ENCODE measurements at places on chromosomes 2 and 18.

GRCh38 chr2:114082731-114083433 lies 193.0 kb downstream of the ACTR3 start:
- DNase-seq = no peak

DNA sequence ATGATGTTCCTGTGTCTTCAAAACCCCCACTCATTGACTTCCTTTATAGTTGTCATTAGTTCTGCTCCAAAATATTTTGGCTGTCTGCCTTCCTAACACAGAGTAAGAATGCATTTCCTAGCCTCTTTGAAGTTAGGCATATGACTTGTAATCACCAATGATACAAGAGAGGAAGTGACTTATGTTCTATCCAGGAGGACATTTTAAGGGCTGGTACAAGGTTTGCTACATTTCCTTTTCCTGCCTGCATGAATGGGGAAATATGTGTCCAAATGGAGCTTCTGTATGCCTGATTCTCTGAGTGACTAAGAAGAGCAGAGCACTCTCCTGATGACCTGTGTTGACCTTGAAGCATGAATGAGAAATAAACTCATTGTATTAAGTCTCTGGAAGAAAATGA lies 115.1 kb downstream of the PLCL1 start:
- DNase-seq = no peak

GRCh38 chr2:12407160-12407559 lies 309.6 kb upstream of the TRIB2 start:
- no peak for DNase-seq

- no peak for DNase-seq
Observed at GRCh38 chr18:4720518-4720917, 265.4 kb upstream of the DLGAP1 start.

DNA sequence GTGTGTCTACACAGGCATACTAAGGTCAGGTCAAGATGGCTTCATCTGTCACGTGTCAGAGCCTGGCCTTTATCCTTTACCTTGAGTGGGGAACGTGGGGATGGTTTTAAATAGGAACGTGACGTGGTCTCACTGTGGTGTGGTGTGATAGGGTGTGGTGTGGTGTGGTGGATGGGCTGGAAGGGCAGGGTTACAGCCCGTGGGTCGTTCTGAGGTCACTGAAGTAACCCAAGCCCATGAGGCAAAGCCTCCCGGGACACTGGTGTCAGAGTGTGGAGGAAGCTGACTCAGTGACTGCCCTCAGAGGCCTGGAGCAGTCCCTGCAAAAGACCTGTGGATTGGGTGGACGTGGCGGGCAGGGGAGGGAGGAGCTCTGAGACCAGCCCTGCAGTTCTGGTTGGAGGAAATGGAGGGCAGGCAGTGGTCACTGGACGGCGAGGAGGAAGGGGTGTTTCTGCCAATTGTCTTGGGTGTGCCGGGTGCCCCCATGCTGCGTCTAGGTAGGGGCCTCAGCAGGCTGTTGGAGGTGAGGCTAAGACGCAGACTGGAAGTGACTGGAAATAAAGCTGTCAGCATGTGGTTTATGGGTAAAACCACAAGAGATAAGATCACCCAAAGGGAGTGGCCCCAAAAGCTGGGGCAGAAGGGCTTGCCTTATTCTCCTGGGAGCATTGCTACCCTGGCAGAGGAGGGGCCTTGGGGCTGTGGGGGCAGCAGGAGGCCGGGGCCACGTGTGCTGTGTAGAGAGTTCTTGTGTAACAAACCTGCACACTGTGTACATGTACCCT lies 84.8 kb downstream of the SH3RF3 start:
- peak; percentile 53 for DNase-seq

DNA sequence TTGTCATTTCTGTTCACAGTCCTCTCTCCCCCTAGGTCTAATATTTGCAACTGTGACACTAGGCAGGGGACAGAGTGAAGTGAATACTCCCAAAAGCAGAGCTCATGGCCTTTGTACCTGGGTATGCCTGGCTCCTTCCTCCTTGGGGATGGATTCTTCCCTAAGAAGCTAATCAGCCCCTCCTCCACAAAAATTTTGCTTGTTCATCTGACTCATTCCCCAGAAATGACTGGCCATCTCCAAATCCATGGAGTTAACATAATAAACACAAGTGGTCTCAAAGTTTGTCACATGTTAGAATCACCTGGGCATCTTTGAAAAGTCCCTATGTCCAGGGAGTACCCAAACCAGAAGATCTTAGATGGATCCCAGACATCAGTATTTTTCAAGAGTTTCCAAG lies 65.3 kb downstream of the SUCLG1 start:
- no peak for DNase-seq

GRCh38 chr2:37802899-37803379 lies 122.1 kb upstream of the RMDN2 start:
- DNase-seq = peak; percentile 65

DNA sequence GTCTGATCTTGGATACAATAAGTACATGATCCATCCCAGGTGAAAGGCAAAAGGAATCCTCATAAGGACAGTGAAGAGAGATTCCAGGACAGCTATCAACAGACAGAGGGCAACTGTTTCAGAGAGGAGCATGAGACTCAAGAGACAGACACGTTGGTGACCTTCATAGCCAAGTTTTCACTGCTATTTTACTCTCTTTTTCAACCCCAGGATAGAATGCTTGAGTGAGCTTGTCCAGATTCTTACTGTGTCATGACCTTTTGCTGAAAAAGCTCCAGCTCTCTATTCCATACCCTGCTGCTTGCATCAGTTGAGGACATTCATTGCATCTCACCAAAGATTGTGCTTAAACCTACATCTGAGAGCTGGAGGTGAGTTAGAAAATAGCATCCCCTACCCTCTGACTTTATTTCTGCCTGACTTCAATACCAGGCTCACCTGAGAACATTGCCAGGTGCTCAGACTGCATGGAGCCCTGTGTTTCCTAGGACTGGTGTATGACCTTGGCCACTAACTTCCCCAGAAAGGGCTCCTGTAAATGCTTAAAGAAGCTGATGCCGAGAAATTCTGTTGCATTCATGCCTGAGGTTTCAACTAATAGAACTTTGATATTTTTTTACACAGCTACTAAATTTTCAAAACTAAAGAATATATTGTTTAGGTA lies 70.4 kb upstream of the TMEM17 start:
- DNase-seq = no peak

DNA sequence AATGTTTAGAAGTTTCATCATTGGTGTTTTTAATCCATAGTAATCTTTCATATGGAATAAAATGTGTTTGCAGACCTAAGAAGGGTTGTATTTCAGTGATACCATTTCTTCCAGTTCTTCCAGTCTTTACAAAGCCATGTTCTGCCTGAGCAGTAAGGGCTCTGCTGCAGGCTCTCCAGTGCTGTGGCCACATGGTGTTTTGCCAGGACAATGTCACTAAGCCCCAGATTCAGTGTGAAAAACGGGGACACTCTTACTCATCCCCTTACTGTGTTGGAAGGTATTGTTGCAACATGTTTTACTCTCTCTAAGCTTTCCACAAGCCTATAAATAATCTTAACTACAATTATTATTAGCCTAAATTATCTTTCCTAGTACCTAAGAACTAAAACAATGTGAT lies 481.4 kb upstream of the CDH7 start:
- no peak for DNase-seq

- DNase-seq = peak; percentile 37
Observed at GRCh38 chr2:71379086-71379485, 47.5 kb downstream of the ZNF638 start.

- DNase-seq = peak; percentile 4
Observed at GRCh38 chr2:215002500-215002899, 135.9 kb downstream of the ABCA12 start.

DNA sequence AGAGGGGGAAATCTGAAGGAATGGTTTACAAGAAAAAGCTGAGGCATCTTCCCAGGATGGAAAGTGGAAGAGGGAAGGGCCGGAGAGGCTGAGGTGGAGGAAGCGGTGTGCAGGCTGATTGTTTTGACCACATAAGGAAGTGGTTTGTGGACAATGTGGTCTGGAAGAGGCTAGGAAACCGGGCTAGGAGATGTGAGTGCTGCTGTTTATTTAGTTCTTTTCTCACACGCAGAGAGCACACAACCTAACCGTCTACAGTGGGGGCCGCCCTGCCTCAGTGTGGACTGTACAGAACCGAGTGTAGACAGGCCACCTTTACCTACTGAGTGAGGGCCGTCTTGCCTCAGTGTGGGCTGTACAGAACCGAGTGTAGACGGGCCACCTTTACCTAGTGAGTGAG lies 251.7 kb upstream of the PXDN start:
- peak; percentile 16 for DNase-seq

GRCh38 chr2:180006231-180006630 lies 866 bp downstream of the CWC22 start:
- DNase-seq = no peak

GRCh38 chr18:68764016-68764415 lies 33.9 kb upstream of the CCDC102B start:
- no peak for DNase-seq

DNA sequence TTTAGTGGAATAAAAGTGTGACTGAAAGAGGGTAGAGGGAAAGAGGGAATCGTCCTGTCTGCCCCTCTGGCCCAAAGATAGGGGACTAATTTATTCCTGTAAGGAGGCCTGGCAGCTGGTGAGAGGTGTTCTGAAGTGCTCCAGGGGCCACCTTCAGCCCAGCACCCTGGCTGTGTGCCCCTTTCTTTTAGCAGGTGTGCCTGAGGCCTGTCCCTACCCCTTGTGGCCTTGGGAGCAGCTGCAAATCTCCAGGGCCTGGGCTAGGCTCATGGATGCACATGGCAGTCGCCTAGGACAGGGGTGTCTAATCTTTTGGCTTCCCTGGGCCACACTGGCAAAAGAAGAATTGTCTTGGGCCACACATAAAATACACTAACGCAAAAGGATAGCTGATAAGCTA lies 37.3 kb downstream of the FHOD3 start:
- no peak for DNase-seq

DNA sequence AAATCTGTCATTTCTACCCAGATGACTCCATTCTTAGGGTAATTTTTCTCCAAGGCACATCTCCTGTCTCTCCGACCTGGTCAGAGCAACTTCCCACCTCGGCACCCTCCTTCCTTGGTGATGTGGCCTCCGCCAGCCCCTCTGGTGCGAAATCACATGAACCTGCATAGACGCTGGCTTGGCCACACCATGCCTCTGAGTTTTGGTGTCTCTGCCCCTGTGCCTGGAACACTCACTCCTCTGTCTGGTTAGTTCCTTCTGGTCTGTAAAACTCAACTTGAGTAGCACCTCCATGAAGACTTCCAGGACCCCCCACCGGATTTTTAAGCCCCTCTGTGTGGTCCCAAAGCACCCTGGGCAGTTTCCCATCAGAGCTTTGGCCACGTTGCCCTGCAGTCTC lies 83.2 kb upstream of the OTOS start:
- DNase-seq = no peak

DNA sequence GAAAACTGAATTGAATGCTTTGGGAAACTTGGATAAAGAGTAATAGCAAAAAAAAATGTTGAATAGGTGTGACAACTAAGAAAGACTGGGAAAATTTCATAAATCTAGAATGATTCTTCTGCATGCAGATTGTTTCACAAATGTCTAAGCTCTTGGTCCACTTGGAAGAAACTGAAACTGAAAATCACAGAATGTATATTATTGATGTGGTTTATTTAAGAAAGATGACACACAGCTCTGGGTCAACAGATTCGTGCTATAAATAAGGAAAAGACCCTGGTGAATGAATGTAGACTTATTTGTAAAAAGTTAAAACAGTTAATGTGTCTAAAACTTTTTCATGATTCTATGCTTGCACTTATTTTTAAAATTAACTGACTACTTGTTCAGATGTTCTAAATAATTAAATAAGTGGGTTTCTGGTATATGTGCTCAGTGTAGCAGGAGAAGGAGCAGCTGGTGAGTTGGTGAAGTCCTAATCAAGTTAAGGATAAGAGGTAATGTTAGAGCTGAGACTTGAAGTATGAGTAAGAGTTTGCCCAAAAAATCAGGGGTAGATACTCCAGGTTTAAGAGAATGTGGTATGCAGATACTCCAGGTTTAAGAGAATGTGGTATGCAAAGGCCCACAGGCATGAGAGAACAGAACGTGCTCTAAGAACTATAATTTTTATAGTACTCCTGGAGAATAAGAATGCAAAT lies 24.5 kb downstream of the UGP2 start:
- DNase-seq = no peak

DNA sequence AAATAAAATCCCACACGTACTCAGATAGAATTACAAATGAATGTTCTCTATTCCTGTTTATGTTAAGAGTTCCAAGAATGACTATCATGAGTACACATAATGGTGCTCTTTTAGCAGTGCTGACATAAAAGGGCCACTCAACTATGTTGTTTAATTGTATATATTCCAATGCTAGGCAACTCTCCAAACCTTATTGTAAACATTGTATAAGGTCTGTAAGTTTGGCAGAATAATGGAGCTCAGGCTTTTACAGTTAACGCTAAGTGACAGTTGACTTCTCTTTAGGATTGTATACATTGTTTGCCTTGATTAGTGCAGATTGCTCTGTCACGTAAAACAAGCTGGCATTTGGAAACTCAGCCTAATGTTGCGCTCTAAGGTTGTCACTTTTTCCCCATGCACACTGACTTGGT lies 20.8 kb downstream of the RBMS1 start:
- DNase-seq = no peak

DNA sequence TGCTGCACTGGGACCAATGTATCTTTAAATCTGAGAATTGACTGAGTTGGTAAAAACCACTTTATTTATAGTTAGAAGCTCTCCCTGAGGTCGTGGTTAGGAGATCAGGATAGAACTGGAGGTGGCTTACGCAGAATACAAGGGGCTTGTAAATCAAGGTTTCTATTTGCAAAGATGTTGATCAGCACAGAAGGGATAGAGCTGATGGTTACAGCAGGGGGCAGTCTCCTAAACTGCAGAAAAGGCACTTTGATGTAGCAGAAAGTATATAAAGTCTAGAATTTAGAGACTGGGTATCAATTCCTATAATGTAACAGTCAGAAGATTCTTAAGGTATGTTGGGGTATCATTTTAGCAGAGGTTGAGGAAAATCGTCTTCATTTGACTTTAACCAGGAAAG lies 25.2 kb upstream of the ACVR1 start:
- DNase-seq = no peak

DNA sequence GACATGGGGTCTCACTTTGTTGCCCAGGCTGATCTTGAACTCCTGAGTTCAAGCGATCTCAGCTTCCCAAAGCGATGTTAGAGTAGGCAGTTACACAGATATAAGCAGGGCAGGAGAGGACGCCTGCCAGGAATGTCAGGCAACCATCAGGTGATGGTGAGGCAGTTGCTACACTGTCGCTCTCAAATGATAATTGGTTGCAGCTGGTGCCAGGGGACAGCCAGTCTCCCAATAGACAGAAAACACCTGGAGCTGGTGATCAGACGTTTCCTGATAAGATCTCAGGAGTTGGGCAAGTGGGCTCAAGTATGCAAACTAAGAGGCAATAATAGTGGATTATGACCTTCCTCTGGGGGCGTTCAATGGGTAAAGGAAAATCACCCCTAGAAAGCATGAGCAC lies 163.1 kb upstream of the RGPD4 start:
- no peak for DNase-seq

GRCh38 chr2:228401065-228401912 lies 219.8 kb upstream of the SPHKAP start:
- DNase-seq = no peak

GRCh38 chr2:73827660-73828388 lies 937 bp upstream of the STAMBP start:
- DNase-seq = no peak
